ENCODE measurements at places on chromosomes 4 and X.

GRCh38 chr4:105474099-105474518 lies 247 bp upstream of the PPA2 start:
- no peak for DNase-seq

GRCh38 chrX:101595739-101596419 lies 21.9 kb downstream of the ARMCX6 start:
- DNase-seq = peak; percentile 67

- DNase-seq = no peak
Observed at GRCh38 chrX:149467920-149468319, 37.2 kb downstream of the IDS start.

DNA sequence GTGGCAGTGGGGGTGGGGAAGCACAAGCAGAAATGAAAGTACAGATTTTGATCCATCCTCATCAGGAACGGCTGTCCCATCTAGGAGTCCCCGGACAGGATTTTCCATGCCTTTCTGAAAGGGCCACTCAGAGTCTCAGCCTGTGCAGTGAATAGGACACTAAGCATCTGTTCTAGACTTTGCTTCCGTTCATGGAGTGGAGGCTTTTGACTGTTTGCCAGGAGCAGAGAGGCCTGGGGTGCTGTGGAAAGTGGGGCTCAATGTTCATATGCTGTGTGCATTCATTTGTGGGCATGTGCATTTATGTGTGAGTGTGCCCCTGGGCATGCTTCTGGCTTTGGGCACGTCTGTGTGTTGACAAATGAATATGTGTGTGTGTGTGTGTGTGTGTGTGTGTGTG lies 25.6 kb upstream of the MAMLD1 start:
- no peak for DNase-seq

- no peak for DNase-seq
Observed at GRCh38 chr4:169999923-170000322, 26.3 kb downstream of the MFAP3L start.

DNA sequence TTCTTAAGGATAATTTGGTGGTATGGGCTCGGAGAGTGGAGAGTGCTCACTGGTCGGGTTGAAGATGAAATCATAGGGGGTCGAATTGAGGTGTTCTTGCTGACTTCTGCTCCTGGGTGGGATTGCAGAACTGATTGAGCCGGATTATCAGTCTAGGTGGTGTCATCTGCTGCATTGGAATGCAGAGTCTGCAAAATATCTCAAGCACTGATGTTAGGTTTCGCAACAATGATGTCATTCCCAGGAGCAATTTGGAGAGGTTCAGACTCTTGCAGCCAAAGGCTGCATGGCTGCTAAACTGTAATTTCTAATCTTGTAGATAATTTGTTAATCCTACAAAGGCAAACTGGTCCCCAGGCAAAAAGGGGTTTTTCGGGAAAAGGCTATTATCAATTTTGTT lies 67.7 kb downstream of the RHOH start:
- DNase-seq = no peak

- no peak for DNase-seq
Observed at GRCh38 chr4:112170451-112170993, 25.3 kb downstream of the FAM241A start.

- DNase-seq = no peak
Observed at GRCh38 chrX:41885724-41886123, 37.6 kb downstream of the CASK start.

- DNase-seq = no peak
Observed at GRCh38 chrX:102696306-102696705, 15.9 kb upstream of the GPRASP2 start.

GRCh38 chr4:174120446-174121295 lies 162.8 kb downstream of the FBXO8 start:
- peak; percentile 10 for DNase-seq

DNA sequence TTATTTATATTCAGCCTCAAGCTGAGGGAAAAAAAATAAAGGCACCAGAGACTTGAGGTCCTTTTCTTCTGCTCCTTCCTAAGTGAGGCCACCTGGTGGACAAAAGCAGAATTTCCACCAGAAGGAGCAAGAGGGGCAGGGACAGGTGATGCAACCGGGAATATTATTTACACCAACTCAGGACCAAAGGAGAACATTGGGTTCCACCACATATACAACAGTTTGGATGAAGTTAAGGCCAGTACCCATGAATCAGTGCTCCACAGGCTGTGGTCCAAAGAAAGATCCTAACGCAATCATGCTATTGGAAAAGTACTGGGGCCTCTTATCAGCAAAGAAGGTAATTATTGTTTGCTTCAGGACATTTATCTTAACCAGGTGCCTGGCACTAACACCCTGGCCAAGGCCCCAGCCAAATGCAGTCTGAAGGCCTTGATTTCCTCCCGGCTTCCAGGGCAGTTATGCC lies 57.4 kb downstream of the TSC22D3 start:
- DNase-seq = no peak

DNA sequence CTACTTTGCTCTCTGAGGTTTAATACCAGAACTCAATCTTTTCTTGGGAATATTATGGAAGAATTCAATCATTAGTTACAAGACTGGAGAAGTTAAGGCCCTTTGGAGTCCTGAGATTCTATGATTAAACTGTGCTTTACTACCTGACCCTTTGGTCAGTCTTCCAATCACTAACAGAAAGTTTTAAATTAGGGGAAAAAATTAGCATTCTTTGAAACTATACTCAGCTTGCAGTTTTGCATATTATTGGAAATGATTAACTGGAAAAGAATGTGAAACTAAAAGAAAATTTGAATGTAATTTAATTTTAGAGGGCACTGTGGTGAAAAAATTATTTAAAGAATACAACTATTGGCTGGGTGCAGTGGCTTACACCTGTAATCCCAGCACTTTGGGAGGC lies 18.7 kb upstream of the GPR34 start:
- no peak for DNase-seq

- DNase-seq = no peak
Observed at GRCh38 chr4:170697845-170698244, 608.1 kb upstream of the AADAT start.

GRCh38 chr4:83582289-83582785 lies 46.4 kb downstream of the GPAT3 start:
- DNase-seq = no peak

DNA sequence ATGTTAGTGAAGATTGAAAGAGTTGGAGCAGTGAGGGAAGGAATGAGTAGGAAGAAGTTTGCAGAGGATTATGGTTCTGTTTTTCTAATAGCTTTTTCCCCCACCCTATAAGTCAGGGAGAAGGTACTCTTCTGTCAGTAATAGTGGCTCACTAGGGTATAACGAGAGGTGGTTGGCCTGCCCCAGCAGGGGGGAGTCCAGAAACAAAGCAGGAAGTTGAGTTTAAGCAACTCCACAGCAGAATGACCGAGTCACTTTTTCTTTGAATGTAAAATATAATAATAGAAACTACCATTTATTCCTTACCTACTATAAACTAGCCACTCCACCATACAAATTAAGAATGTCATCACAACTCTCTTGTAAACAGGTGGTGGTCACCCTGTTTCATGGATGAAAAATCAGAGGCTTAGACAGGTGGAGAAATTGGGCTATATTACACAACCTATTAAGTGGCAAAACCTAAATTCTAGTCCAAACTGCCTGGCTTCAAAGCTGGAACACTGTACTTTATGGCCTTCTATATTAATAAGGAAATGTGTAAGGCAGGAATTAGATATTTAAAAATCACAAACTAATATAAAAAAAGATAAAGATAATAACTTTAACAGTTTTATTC lies 21.9 kb downstream of the AP1AR start:
- no peak for DNase-seq

Data from NCI-H524 treated with DMSO at 0.1 percent for 48 hours (cell line).